ENCODE measurements at places on chromosomes 13 and 19.

DNA sequence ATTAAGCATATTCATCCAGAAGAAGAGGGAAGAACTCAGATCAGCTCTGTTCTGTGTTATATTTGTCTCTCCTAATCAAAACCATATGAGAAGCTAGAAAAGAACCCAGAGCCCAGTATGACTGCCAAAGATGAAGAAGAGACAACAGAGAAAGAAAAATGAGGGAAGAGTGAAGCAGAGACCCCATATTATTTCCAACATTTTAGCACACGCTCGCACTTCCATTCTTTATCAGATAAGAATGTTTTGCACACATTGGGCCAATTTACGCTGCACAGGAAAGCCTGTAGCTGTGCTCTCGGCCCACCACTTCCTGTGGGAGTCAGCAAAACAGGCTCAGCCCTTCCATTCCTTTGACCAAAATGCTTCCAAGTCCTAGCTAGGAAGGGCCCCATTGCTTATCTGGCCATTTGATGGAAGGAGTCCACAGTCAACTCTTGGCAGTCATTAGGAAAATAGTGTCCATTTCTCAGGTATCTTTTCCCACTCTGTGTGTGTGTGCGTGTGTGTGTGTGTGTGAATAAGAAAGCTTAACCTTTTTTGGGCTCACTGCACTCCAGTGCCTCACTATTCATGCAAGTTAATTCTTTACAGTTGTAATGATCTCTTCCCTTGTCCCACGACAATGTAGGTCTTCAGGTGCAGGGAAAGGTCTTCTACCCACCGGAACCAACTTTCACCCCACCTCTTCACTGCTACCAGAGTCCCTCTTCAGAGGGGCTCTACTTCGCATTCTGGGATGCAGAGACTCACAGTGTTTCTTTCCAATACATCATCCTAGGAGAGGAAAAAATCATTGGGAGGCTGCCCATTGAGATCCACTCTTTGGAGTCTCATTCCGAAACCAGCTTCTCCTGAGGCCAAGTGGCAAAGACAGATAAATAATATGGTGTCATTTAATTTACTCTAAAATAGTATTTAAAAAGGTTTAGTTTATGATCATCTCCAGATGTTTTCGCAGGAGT lies 237.5 kb downstream of the COG6 start:
- DNase-seq, result no peak

GRCh38 chr13:36339600-36340155 lies 6.5 kb downstream of the SPART start:
- DNase-seq, result no peak

GRCh38 chr19:2577722-2578335 lies 101.9 kb downstream of the GADD45B start:
- DNase-seq, result no peak

- DNase-seq, result peak; percentile 90
These were observed 15.0 kb upstream of the PGLS start for GRCh38 chr19:17496337-17496997.

GRCh38 chr13:28392428-28392827 lies 102.5 kb downstream of the FLT1 start:
- no peak for DNase-seq

DNA sequence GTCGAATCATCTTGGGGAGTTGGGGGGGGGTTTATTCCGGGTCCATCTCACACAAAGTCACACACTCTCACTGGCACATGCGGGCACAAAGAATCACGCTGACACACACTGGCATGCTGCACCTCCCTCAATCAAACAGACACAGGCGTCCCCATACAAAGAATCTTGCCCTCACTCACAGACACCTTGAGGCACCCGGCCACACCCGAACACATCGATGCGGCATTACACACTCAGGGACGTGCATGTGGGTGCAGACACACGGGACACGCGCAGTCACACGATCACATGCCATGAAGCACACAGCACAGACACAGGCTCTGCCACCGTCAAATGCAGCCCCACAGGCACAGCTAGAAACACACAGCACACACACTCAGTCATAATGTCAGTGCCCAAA lies 7.8 kb downstream of the NFIX start:
- DNase-seq, result no peak

DNA sequence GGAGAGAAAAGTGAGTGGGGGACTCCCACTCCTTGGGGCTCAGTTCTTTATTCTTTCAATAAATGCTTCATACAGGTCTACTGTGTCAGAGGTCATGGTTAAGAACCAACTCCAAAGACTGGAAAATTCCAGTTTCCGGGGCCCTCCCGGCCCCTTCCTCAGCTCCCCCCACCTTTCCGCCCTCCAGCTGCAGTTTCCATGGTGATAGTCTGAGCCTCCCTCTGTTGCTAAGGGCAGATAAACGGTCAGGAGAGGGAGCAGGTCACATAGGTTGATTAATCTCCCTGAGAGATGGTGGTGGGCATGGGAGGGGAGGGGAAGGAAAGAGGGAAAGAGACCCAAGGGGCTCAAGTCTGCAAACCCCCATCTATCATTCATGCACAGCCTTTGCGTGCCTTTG lies 131.5 kb upstream of the USP29 start:
- no peak for DNase-seq

DNA sequence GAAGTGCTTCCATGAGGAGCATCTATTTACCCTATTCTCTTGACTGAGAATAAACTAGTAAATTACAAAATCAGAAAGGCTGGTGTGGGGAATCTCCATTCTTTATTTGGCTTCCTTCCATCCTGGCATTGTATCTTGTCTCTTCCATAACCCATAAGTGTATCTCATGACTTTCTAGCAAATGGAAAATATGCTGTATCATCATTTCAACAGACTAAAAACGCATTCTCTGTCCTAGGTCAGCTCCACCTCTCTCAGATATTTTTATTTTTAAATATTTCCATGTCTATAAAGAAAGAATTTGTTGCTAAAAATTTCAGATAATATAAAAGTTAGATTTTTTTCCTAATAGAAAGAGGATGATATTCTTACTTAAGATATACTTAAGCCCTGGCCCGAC lies 154.2 kb upstream of the MYO16 start:
- DNase-seq, result no peak

DNA sequence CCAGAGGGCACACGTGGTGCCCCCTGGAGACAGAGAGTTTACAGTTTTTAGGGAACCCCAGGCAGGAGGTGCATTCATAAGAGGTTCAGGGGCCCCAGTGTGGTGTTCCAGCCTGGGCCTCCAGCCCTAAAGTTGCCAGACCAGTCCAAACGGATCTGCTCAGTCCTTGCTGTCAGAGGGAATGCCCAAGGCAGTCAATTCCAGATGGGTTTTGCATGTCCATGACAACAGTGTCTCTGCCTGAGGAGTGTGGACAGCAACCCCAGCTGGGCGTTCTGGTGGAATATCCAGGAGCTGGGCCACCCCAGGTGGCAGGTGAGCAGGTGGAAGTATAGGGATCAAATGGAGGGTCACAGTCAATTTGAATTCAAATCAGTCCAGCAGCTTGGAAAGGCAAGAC lies 25.3 kb downstream of the FBXO27 start:
- DNase-seq, result no peak

DNA sequence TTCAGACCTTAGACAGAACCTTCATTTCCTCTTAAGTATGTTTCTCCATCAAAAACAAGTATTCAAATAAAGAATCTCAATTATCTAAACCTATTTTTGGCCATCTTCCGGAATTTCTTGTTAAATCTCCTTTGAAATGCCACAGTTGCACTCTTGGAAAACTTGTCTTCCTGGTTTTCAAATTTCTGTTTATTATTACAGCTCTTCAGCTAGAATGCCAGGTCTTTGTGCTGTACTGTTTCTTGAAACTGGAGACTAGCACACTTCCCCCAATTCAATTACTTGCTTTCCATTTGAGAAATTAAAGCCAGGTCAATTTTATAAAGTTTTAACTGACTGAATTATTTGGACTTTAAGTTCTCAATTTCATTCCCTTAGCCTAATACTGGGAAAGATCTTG lies 10.2 kb downstream of the KCNRG start:
- DNase-seq, result no peak
